Left forelimb (tissue), 1 donor: ENCODE measurements at places on chromosomes 3 and 15.

GRCh38 chr3:77599948-77600347, 560.0 kb downstream of the ROBO2 start:
- DNase-seq: no peak

- no peak for DNase-seq
Measured at GRCh38 chr3:161274691-161275298, 53.7 kb downstream of the NMD3 start.

GRCh38 chr3:143366672-143367071, 247.1 kb downstream of the CHST2 start:
- DNase-seq: no peak

DNA sequence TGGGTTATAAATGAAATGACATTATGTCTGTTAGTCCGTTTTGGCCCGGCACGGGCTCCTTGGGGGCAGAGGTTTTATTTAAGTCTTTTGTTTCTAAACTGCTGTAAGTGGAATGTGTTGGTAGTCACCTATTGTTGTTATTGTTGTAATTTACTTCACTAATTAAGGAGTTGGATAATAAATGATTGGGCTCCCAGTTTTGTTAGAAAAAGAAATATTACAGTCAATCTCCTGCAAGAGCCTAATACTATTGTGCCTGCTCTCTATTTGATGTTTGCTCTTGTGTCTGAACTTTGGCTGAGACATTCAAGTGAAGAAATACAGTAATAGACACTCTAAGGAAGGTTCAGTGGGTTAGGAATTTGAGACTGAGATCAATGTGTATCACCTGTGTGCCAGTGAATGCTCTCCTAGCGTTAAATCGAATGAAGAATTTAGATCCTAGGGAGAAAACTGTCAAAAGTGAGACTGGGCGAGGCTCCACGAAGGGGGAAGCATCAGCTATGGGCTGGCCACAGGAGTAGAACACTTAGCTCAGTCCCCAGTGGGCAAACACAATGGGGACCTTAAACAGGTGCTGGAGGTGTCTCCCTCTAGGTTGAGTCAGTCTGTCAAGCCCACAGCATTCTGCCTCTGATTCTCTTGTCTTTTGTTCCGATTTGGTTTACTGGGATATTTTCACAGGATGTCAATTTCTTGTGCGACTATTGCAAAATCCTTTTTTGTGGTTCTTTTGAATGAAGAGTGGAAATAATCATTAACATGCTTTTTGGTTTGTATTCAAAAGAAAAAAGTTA, 1.2 kb downstream of the ROBO2 start:
- no peak for DNase-seq

DNA sequence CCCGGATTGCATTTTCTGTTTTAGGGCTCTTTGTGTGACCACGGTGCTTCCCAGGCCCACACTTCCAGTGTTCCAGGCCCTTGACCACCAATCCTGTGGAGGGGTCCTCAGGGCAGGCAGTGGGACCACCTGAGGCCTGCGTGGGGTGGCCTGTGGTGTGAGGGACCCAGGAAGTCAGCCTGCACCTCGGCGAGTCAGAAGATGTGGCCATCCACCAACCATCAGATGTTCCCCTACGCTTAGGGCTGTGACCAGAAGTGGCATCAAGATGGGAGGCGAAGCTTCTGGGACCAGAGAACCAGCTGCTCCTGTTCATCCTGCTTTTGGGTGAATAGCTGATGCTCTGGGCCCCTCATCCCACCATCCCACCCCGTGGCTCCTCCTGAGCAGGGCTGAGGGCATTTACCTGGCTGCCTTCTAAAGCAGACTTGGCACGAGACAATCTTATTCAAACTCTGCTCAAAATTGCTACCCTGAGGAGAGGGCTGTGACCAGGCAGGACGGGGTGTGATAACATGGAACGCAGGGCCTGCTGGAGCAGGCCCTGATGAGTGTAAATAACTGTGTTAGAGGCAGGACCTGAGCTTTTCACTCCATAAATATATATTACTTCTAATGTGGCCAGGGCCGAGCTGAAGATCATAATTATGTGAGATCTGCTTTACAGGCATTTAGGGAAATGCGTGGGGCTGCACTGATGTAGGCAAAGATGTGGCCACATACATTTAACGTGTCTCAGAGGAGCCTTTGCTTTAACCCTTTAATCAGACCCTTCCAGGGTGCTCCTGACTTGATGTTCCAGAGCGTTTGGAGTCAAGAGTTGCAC, 28.8 kb downstream of the SMAD3 start:
- DNase-seq: no peak

DNA sequence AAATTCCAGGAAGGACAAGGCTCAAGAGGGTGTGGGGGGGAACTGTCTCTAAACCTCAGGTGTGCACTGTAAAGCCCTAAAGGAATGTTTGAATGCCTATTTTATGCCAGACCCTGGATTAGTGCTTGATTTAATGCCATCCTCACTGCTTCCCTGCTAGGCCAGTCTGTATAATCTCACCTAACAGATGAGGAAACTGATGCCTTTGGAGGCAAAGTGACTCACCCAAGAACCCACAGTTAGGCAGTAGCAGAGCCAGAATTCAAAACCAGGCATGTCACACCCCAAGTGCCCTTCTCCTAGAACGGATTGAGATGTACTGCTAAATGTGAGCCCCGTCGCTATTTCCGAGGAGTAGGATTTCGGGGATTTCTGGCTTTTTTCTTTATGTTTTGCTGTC, 7.8 kb downstream of the CAMK1 start:
- DNase-seq: no peak

DNA sequence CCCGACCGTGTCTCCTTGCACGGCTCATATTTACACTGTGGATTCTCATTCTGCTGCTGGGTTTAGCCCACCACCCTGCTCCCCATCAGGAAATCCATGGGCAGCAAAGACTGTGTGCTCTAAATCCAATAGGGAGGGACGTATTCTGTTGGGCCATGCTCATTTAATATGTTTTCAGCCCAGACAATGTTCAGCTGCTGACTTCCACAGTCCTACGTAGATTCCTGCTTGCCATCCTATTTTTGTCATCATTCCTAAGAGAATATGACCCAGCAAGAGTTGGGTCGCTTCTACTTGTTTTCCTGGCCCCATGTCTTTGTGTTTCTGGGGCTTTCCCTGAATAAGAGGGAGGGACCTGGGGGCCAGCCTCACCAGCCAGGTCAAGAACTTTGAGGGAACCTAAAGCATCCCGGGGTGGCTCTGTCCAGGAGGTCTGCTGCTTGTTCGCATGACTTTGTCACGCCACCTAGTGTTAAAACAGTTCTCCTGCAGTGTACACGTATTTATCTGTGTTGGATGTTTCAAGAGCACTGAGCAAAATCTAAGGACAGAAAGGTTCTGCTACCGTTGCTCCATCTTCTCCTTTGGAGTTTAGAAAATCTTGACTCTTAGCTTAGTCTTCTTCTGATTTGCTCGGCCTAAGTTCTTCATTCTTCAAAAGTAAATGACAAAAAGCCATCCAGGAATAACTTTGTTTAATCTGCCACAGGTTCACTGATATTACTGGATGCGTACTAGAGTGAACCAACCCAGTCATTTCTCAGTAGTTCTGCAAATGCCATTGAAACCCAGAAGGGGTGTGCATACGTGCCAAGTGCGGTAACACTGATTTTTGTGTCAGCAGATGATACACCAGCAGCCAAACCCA, 79.8 kb upstream of the NR2E3 start:
- DNase-seq: no peak

DNA sequence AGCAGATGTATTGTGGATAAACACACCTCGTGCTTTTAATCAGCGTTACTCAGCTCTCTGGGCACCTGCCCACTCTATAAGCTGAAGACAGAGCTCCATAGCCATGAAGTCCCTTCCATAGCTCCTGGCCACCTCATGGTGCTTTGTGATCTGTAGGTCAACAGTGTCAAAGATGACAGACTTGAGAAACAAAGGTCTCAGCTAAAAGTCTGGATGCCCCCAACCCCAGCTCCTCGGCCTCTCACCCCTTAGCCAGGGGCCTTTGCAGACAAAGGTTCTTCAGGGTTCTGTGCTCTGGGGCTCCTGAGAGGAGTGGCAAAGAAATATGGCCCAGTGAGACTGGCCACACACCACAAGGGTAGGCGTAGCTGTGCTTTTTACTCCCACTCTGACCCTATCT, 168.6 kb downstream of the KLF13 start:
- DNase-seq: no peak

DNA sequence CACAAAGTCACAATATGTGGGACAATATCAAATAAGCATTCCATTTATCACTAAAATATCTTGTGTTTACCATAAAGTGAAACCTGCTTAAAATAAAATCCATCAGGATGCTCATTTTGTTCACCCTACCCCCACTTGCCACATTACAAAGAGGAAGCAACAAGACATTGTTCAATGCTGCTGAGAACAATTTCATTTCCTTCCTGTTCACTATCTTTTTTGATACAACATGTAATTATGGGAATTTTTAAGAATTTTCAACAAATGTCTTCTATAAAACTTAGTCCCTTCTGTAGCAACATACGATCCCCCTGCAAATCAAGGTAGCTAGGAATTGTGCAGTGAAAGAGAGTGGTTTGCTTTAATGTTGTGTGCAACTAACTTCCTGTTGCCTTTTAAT, 34.9 kb upstream of the GPR160 start:
- no peak for DNase-seq

GRCh38 chr15:73295630-73296286, 73.0 kb downstream of the HCN4 start:
- no peak for DNase-seq

DNA sequence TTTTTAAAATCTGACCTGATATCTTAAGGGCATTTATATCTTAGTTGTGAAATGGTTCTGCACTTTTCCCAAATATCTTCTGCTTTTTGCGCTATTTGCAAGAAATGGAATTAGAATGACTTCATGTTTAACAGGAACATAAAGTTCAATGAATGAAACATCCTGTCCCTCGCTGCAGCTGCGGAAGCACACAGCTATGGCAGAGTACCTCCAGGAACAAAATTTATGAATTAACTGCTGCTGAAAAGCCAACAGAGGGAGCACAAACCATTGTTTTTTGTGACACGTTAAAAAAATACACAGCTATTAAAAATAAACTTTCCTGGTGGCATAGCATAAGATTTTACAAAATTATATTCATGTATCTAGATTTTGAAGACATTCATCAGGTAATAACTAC, 404.4 kb upstream of the MDFIC2 start:
- DNase-seq: no peak

DNA sequence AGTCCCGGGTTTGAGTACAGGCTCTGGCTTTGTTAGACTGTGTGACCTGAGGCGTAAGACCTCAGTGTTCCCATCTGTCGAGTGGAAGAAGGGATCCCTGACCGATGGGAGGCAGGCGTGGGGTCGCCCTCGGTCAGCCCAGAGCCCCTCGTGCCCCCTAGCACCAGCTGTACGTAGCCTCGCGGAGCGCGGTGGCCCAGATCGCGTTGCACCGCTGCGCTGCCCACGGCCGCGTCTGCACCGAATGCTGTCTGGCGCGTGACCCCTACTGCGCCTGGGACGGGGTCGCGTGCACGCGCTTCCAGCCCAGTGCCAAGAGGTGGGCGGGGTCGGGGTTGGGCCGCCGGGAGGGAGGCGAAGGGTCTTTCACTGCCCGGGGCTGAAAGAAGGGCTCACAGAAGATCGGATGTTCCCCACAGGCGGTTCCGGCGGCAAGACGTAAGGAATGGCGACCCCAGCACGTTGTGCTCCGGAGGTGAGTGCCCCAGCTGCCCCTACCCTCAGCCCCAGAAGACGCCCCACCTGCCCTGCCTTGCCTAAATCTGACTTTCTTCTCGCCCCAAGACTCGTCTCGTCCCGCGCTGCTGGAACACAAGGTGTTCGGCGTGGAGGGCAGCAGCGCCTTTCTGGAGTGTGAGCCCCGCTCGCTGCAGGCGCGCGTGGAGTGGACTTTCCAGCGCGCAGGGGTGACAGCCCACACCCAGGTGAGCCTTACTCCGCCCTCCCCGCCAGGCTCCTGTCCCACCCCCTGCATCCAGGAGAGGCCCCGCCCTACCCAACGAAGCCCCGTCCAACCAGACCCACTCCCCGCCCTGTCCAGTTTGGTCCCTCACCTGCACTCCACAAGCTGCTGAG, 3.5 kb upstream of the LSMEM2 start:
- DNase-seq: no peak

- no peak for DNase-seq
Measured at GRCh38 chr3:155131104-155131503, 51.0 kb downstream of the MME start.

DNA sequence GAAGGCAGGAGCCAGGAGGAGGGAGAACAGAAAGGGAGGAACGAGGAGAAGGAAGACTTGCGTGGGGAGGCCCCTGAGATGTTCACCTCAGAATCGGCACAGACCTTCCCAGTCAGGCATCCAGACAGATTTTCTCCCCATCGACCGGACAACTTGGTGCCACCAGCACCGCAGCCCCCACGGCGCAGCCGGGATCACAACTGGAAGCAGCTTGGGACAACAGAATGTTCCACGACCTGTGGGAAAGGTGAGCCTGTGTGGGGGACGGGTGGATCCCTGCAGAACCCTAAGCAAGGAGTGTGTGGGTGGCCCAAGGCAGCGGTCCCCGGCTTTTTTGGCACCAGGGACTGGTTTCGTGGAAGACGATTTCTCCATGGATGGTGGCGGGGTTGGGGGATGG, 72.6 kb upstream of the NR2E3 start:
- no peak for DNase-seq
